ENCODE measurements at places on chromosomes 12 and 14.

- no peak for DNase-seq
These were observed 8.9 kb upstream of the C14orf132 start for GRCh38 chr14:96030108-96030760.

- DNase-seq: no peak
These were observed 40.6 kb upstream of the LRTM2 start for GRCh38 chr12:1779783-1780182.

DNA sequence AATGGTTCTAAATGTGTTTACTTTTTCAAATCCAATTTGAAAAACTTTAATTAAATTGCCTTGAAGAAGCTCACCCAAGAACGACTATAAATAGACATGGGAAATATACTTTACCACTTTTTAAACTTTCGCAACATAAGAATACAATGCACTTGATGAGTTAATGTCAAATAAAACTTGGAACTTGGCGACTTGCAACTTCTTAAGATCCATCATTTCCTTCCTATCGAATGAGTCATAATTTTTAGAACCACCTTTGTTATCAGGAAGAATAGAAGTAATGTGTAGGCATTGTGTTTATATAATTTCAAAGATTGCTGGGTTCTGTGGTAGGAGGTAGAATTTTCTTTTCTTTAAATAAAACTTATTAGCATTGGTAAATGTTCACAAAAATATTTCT, 1417.4 kb upstream of the FLRT2 start:
- DNase-seq: no peak

DNA sequence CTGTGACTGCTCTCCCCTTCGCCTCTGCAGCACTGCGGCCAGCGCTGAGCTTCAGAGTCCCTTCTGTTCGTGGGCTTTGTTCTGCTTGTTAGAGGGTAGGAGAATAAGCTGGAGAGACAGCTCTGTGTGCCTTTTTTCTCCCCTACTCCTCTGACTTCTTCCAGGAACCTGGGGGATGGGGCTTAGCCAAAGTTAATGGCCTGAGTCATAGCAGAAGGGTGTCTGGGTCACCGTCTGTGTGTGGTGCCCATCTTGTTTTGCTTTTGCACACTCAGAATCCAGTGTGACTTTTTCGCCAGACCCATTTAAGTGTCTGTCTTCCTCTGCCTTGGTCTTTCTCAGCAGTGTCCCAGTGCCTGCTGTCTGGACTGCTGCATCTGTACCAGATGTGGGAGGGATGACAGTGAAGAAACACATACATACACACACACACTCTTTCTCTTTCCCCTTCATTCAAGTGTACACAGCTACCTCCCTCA, 3.0 kb downstream of the KIF5A start:
- DNase-seq: no peak

DNA sequence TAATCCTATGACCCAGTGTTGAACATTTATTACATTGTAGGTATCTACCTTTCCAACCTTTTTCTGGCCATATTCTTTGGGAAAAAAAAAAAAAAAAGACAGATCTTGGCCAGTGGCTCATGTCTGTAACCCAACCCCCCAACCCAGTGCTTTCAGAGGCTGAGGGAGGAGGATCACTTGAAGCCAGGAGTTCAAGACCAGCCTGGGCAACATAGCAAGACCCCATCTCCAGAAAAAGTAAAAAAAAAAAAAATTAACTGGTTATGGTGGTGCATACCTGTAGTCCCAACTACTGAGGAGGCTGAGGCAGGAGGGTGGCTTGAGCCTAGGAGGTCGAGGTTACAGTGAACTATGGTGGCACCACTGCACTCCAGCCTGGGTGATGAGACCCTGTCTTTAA, 58.1 kb downstream of the ACACB start:
- DNase-seq: no peak

- DNase-seq: peak; percentile 4
These were observed 131.0 kb downstream of the TTC8 start for GRCh38 chr14:88955455-88955854.

DNA sequence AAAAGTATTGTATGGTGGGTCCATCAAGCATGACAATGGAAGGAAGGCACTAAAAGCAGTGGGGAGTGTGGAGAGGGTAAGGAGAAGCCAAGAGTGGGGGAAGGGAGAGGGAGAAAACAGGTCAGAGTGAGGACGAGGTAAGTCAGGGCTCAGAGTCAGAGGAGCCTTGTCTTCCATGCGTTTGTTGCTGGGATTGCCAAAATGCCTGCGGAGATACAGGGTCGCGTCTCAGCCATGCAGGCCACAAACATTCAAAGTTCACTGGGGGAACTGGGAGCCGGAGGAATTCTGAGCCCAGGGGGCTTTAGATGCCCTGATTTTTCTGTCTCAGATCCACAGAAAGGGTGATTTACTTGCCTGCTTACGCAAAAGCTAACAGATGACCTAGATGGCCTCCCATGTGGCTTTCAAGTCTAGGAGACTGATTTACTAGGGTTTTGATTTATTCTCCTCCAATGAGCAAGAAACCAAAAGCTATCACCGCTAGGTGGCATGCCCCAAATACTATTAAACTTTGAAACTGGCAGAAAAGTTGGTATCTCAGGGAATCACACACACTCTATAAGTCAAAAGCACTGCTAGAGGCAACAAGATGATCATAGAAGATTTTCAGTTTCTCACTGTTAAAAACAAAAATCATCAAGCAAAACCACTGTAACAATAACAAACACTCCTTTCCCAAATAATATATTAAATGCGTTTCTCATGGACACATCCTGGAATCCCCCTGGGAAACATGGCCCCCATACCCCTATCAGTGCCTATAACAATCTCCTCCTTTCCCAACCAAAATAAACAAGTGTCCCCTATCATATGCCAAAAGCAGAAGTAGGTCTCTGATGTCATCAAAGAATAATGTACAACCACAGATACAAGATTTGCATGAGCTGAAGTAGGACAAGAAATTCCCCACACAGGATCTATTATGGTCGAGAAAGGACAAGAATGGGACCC, 26.6 kb upstream of the MDM1 start:
- DNase-seq: no peak

- no peak for DNase-seq
These were observed 77.8 kb downstream of the RIN3 start for GRCh38 chr14:92591346-92591745.

GRCh38 chr14:68583548-68584280, 209.2 kb downstream of the ZFP36L1 start:
- DNase-seq: no peak

GRCh38 chr12:115771065-115771464, 506.4 kb downstream of the MED13L start:
- DNase-seq: no peak

DNA sequence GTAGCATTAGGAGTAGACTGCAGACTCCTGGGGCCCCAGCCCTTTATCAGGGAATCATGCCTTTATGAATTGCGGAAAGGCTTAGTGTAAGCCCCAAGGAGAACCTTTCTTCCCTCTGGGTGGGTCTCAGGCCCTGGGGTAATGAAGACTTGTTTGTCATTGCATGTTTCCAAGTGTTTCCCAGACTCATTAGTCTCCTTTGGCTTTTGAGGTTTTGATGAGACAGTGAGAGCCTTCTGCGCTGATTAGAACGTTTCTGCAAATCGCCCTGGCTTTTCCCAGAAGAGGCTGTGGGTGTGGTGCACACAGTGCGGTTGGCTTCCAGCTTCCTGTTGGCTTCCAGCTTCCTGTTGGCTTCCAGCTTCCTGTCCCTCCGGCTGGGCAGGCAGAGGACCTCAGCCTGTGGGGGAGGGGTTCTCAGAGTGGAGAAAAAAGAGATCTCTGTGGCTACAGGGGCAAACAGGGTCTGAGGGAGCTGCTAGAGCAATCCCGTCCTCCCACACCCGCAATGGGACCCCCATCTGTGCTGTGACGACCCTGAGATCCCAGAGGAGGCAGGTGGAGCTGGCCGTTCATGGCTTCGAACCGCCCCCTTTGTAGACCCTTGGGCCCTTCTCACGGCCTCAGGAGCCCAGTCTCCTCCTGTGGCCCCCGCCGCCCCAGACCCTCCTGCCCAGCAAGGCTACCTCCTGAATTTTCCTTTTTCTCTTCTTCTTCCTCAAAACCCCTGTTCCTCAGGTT, 42.1 kb downstream of the GPR68 start:
- DNase-seq: no peak

DNA sequence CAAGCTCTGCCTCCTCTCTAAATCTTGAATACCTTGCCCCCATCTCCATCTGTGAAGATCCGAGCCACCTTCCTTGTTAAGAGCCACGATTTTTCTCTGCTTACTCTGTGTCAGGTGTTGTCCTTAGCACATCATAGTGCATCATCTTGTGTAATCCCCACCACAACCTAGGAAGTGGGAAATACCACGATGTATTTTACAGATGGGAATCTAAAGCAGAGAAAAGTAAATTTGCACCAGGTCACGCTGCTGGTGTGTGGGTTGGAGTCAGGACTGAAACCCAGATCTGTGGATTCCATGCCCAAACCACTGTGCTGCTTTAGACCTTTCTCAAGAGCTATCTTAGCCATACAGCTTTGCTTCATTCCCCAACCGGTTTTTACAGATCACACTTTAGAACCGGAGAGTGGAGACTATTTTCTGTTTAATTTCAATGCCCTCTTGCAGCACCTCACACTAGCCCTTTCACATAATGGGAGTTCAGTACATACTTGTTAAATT, 94.6 kb downstream of the PPM1A start:
- no peak for DNase-seq

GRCh38 chr14:49483268-49483667, 102.9 kb downstream of the RPS29 start:
- DNase-seq: no peak

DNA sequence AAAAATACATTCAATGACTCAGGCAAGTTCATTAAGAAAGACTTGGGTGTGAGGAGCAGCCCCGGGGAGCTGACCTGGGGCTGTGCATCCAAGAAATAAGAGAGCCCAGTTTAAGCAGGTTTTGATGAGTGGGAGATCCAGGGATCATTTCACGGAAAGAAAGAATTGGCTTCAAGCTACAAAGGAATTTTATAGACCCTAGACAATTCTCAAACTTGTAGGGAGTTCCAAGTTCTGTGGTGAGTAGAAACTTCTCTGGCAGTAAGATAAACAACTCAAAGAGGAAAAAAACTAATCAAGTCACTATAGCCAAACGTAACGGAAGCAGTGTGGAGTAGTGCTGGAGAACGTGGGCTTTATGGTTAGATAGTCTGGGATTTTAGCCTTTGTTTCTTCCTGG, 175.7 kb upstream of the DDHD1 start:
- no peak for DNase-seq

GRCh38 chr12:13165617-13166041, 30.9 kb upstream of the EMP1 start:
- no peak for DNase-seq

GRCh38 chr12:65615118-65615517, 209.2 kb upstream of the HMGA2 start:
- no peak for DNase-seq

DNA sequence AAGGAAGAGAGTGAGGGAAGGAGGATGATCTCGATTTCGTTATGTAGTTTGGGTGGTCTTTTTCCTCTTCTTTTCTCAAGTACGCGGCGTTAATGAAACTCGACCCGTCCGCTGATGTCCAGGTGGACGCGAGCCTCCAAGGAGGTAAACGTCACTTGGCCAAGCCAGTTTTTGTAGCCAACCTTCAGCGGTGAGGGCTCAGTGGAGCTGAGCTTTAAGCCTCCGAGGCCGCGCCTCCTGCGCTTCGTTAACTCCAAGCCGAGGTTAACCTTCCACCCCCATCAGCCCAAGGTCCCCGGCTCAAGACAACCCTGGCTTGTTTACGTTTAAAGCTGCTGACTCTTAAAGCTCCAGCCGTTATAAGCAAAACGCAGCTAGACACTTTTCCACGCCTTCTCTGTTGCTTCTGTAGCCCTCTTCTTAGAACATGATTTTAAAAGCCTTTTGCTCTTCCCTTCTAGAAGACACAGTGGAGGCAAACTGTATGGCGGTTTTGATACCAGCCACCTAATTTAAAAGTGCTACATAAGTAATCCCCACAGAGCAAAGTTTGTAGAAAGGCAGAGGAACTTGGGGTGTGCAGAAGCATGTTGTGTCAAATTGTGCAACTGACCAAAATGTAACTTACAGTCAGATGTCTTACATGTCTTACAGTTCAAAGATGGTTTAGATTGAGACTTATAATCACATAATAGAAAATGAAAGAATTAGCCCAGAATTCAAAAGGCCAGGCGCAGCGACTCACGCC, 923 bp upstream of the ITPR2 start:
- no peak for DNase-seq

- DNase-seq: no peak
These were observed 745 bp upstream of the PPP1R36 start for GRCh38 chr14:64549016-64549415.

DNA sequence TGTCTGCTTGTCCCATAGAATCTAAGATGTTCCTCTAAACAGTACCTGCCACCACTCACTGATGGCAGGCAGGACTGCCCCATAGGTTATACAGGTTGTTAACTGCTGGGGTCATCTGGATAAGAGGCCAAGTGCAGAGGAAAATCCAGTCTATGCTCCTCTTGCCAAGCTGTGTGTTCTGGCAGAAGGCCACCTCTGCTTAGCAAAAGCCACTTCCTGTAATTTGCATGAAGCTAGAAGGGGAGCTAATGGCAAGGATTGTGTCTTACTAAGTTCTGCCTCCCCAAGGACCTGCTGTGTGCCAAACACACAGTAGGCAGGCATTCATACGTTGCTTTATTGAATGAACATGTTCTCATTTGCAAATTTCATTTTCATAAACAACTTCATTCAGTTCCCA, 445.4 kb downstream of the BCL11B start:
- no peak for DNase-seq

- no peak for DNase-seq
These were observed 156.1 kb downstream of the PCNX1 start for GRCh38 chr14:71063351-71063750.

- DNase-seq: peak; percentile 69
These were observed 5.7 kb upstream of the CHGA start for GRCh38 chr14:92917041-92917940.

GRCh38 chr12:10771132-10771733, 31.2 kb downstream of the TAS2R7 start:
- peak; percentile 6 for DNase-seq

- DNase-seq: no peak
These were observed 2.7 kb downstream of the CD4 start for GRCh38 chr12:6791931-6792520.

DNA sequence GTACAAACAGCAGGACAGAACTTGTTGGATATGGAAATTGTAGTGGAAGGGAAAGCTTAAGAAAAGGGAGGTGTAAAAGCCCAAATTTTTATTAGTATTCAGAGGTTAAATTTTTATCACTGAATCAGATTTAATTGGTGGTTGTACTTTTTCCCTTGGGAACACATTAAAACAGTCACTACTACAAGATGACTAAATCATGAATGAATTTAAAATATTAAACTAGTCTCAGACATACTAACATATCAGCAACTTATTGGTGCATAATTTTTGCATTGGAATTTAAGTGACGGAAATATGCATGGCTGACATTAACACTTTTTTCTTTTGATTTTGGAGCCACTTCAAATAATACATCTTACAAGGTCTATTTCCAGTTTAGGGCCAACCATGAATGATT, 27.6 kb downstream of the SAMD4A start:
- no peak for DNase-seq

All from NCI-H1092 (cell line).